SK-N-SH (cell line): ENCODE measurements at places on chromosomes 16 and 17. TPM values are rescaled to one million over a fixed set of nuclear protein-coding genes. Genes with fewer than 3 reads are reported as not detected.

DNA sequence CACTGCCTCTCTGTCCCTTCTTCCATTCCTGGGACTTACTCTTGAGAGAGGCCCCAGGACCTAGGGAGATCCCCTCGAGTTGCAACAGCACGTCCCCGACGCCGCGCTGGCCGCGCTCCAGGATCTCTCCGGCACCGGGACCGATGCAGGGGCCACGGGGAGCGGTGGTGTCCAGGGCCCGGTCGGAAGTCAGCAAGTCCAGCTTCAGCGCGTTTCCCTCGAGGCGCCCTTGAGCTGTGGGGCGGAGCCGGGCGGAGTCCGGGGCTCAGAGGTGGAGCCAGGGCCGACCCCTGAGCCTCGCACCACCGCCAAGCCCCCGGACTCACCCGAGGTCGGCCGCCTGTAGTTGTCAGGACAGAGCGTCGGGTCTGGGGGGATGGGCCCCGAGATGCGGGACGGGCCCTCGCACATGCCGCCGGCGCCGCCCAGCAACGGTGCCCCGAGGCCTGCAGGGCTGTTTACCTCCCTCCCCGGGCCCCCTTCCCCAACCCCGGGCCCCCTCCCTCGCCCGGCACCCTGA is 458 bp downstream of the ENKD1 start:
- DNase-seq: peak; percentile 82

DNA sequence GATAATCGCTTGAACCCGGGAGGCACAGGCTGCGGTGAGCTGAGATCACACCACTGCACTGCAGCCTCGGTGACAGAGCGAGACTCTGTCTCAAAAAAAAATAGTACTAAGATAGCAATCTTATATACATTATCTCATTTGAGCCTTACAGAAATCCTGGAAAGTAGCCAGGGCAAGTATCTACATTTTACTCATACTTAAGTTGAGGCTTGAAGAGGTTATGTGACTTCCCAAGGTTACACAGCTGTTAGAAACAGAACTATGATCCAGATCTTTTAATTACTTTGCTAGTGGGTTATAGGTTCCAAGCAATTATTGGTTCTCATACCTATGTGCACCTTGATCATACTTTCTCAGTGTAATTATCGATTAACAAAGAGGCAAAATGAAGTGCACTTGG is 15.4 kb downstream of the C17orf78 start:
- no peak for DNase-seq

DNA sequence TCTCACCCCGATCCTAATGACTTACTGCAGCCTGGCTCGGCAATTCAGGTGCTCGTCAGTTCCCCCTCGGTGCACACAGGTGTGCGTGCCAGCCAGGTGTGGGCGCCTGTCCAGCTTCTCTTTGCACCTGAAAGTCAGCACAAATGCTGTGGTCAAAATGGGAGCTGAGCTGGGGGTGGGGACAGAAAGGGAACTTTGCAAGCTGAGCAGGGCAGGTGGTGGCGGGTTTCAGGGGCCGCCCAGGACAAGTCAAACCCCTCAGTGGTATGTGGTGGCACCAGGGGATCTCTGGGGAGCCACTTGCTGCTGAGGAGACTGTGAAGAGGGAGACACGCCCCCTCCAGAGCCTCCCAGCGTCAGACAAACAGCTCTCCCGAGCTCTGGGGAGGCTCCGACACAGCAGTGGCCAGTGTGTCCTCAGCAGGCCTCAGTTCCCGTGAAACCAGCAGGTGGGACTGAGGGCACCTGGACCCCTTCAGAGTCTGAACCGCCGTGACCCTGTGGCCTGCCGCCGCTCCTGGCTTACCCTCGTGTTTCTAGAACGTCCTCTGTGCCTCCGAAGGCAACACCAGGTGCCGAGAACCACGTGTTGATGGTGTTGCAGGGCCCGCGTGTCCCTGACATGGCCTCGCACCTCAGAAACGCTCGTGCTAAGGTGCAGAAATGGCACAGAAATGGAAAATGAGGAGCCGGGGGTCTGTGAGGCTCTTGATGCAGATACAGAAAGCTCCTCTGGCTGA is 233.5 kb upstream of the TNRC6C start:
- DNase-seq: no peak

Gene CMC2
- 121 and 135 TPM in 2 replicates for polyA plus RNA-seq

Gene TMEM256
- polyA plus RNA-seq: 114 and 213 TPM in 2 replicates

GRCh38 chr17:13038931-13039665 is 21.3 kb upstream of the ELAC2 start:
- no peak for DNase-seq

DNA sequence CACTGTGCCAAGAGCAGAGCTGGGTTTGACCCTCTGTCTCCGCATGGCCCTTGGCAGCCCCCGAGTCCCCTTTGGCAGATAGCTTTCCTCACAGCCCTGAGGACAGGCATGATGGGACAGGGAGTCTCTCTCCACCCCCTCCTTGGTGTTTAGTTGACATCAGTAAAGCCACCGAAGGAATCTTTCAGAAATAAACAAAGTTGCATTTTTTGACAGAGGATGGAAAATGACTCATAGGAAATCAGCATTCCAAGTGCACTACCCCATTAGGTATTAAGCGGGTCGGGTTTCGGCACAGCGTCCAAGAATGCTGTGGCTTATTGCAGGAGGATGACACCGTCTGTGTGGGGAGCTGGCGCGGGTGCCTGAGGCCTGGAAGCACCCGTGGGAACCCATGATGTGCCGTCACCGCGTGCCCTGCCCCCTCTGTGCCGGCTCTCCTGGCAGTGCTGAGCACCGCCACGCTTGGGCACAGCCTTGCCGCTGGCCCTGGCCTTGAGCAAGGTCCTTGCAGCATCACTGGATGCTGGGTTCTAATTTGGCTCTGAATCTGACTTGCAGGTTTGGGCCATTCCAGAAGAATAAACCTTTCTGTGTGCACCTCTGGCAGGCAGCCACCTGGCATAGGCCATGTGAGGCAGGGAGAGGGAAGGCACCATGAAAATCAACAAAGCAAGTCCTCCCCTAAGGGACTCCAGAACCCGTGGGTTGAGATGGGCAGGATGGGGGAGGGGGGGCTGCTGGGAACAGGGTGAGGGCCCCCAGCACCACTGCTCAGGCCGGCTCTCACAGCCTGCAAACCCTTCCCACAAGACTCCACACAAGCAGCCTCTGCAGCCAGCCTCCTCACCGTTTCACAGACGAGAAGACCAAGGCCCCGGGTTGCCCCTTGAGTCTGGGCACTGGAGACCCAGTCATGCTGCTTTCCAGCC is 50.5 kb upstream of the ZNF469 start:
- DNase-seq: no peak

DNA sequence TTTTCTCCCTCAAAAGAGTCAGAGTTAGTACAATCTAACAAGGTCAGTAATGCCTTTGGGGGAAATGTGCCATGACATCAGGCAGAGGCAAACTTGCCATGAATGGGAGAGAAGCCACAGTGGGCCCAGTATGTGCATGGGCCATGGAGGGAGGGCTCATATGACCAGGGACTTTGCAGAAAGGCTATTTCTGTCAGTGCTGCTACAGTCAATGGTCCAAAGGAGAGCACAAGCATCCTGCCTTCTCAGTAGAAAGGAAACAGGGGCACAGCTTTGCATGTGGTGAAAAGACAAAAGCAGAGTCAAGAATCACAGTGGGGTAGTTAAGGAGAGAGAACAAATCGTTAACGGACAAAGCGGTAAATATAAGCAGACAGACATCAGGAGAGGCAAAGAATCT is 11.2 kb upstream of the CORO6 start:
- no peak for DNase-seq

- no peak for DNase-seq
These were observed 43.7 kb downstream of the TMEM132E start for GRCh38 chr17:34622862-34623623.

- DNase-seq: peak; percentile 32
These were observed 46.5 kb downstream of the VAT1L start for GRCh38 chr16:77834635-77835540.

DNA sequence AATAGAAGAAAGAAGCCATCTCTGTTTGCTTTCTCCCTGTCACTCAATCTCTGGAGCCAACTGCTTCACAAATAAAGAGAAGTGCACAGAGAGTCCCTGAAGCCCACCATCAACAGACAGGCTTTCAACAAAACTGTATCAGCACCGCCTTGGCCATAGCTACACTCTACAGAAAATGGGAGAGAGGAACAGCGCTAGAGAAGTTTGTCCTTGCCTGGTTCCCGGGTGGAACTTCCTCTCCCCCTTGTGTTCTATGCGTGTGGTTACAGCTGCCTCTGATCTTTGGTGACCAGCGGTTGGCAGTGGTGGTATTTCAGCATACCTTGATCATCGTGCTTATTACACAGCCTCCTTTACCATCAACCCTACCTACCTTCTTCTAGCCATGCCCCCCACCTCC is 91.4 kb upstream of the CCL2 start:
- DNase-seq: peak; percentile 60

DNA sequence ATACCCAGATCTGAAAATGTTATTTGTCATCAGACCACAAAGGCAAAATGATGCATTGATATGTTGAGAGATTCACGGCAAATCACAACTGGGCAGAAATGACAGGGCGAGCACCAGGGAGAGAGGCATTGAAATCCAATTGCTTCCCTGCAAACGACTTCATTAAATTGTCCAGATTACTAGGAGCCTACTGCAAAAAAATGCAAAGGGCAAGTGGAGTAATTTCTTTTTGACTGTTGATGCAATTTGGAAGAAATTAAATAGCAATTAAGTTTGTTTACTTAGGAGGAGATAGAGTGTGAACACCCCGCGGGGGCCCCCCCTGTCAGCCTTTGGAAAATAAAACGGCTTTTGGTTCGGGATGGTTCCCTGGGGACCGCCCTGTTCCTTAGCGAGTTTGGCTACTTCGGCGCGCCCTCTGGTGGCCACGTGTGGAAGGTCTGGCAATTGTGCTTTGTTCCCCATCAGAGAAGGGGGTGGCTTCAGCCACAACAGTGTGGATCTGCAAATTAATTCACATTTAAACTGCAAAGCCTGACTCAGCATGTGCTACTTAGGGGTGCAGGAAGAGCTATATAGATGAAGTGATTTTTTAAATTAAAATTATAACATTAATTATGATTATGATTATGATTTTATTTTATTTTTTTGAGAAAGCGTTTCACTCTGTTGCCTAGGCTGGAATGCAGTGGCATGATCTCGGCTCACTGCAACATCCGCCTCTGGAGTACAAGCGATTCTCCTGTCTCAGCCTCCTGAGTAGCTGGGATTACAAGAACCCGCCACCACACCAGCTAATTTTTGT is 14.5 kb upstream of the TMC7 start:
- peak; percentile 84 for DNase-seq

Gene CNGB1
- polyA plus RNA-seq: 0.05 TPM in 1 of 2 replicates, not detected in the other

Gene SLC35B1
- 89.8 and 109 TPM in 2 replicates for polyA plus RNA-seq

GRCh38 chr17:82350182-82351030 is 8.6 kb upstream of the TEX19 start:
- DNase-seq: no peak
